GM13976 (cell line): ENCODE measurements at places on chromosomes 16 and 17.

- DNase-seq = no peak
These were observed 109.1 kb downstream of the MSI2 start for GRCh38 chr17:57365420-57365819.

GRCh38 chr16:4290236-4290830 lies 17.5 kb upstream of the TFAP4 start:
- DNase-seq = peak; percentile 12

DNA sequence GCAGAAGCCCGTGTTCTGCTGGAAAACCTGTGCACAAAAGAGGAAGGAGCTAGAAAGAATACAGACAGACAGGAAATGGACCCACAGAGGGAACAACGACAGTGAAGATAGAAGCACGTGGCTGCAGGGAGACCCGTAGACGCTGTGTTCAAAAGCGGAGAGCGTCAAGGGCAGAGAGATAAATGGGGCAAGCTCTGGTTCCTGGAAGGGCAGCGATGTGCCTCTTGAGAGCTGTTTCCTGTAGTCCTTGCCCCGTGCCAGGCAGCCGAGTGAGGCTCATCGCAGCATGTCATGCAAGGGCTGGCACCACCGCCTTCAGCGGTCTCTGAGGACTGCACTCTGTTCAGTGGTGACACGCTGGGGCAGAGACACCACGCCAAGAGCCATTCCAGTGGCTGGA lies 43.6 kb upstream of the CACNG5 start:
- DNase-seq = no peak

DNA sequence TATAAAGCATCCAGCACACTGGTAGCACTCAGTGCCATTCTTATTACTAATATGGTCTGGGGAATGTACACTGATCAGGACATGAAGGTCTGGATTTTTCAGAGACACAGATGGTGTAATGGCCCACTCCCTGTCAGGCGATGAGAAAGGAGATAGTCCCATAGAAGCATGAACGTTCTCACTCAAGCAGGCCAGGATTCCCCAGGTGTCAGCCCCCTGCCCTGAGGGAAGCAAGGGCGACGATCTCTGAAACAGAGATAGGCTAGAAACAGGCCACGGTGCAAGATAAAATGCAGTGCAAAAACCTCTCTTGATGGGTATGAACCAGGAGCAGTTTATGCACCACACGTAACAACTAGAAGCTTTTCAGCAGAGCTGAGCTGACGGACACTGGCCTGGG lies 10.6 kb downstream of the PRPSAP1 start:
- DNase-seq = no peak

GRCh38 chr17:72118335-72119076 lies 2.3 kb upstream of the SOX9 start:
- peak; percentile 59 for DNase-seq

DNA sequence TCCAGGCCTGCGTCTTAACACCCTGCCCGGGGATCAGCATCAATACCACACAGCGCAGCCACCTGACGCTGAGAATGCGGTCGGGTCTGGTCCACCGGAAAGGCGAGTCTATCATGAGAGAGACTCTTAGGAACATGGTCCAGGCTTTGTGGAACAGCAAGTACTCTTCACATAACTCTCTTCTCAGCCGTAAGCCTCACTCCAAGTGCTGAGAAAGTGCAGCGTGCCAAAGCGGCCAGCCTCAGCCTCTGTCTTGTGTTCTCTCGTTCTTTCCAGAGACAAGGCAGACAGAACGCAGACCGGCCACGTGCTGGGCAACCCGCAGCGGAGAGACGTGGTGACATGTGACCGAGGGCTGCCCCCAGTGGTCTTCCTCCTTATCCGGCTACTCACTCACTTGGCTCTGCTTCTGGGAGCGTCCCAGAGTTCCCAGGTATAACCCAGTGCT lies 34.4 kb upstream of the ENDOV start:
- no peak for DNase-seq

DNA sequence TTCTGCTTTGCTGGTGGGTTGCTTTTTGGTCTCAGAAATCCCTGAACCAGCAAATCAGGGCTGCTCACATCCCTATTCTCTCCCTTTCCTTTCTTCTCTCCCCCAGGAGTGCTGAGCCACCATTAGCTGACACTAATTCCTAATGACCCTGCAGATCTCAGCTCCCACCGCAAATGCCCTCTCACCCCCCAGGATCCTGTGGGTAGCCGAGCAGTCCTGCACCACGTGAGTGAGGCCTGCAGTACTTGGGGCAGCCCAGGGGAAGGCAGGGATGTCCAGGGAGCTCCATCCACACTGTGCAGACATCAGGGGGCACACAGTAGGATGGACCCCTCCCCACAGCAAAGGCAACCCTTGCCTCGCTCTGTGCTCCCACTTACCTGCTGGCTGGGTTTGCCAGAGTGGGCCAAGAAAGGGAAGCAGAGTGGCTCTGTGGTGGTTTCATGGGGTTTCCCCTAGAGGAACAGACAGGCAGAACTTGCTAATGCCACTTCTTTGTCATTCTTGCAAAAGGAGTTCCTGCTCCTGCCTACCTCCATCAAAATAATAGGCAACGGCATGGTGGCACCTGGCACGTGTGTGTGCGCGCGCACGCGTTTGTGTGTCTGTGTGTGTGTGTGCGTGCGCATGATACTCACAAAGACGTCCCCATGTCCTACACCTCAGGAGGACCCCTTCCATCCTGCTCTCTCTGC lies 135.6 kb downstream of the GAS7 start:
- DNase-seq = peak; percentile 65

DNA sequence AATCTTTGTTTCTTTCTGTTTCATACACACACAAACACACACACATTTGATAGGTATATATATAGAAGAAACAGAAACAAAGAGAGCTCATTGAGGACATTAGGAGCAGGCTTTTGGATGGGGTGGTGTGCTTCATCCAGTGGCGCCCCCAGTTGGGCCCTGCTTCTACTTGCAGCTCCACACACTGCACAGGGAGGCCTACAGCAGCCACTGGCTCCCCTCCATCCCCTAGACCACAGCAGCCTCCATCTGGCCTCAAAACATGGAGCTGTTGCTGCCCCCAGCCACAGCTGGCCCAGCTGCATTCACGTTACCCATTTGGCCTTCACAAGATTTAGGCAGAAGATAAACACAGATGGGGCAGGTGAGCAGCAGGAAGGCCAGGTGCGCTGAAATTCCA lies 33.1 kb upstream of the NF1 start:
- DNase-seq = no peak

GRCh38 chr17:42387661-42388380 lies 421 bp downstream of the STAT3 start:
- DNase-seq = no peak

DNA sequence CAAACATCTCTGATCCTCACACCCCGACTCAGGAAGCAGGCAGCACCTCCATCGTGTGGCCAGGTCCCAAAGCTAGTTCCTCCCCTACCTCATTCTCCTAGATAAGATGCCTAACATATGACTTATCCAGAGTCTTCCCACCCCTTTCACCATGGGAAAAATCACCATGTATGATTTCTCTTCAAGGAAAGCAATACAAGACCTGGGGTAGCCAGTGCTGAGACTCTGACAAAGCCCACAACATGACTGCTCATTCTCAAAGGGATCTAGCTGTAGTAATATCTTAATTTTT lies 45.1 kb downstream of the CMTM4 start:
- no peak for DNase-seq

- DNase-seq = no peak
These were observed 2.1 kb upstream of the NHERF1 start for GRCh38 chr17:74746376-74746775.

GRCh38 chr16:10480151-10480550 lies 94.3 kb downstream of the ATF7IP2 start:
- no peak for DNase-seq
